ENCODE measurements at places on chromosomes 6 and 20.

DNA sequence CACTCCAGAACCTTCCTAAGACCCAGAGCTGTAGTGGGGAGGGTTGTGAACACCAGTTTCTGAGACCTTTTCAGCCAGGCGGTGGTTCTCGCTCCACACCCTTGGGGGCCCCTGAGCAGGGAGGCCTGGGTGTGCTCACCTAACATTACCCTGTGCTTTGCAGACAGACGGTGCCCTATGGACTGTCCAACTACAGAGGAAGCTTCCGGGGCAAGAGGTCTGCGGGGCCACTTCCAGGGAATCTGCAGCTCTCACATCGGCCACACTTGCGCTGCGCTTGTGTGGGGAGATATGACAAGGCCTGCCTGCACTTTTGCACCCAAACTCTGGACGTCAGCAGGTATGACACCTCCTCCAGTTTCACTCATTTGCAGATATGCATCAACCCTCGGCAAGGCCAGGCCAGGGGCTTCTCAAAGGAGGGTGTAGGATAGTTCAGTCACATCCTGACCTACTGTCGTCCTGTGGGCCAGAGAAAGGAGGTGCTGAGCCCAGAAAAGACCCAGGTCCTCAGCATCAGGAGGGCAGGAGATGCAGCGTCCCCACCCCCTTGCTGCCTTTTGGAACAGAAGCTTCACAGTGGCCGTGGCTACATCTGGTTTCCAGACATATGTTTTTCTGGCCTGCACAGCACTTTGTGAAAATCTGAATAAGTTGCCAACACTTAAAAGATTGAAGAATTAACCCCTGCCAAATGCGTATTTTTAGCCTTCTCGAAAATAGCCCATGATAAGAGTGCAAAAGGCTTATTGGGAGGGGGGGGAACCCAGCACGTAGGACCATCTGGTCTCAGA lies 20.6 kb downstream of the EDN3 start:
- DNase-seq, result no peak

GRCh38 chr6:138092686-138093085 lies 14.5 kb downstream of the PERP start:
- no peak for DNase-seq

GRCh38 chr6:82045965-82046756 lies 201.4 kb downstream of the IBTK start:
- DNase-seq, result no peak

GRCh38 chr6:117590447-117590846 lies 11.9 kb downstream of the GOPC start:
- no peak for DNase-seq

DNA sequence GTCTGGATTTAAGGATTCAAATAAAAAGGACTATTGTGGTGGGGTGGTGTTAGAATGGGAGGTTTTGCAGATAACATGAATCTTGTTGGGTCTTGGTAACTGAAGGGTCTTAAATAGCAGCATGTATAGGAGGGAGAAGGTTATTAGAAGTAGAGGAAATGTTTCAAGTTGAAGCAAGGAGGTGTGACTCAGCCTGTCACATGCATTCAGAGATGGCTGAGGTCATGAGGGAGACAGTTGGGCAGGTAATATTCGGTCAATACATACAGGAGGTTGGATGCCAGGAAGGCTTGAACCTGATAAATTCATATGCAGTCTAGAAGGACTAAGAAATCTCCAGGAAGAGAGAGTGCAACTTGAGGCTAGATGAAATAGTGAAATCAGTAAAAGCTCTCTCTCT lies 6.1 kb downstream of the KLHL31 start:
- no peak for DNase-seq

GRCh38 chr20:53611449-53611894 lies 17.8 kb upstream of the ZNF217 start:
- DNase-seq, result no peak

- DNase-seq, result no peak
Observed at GRCh38 chr6:168238159-168238909, 81.2 kb downstream of the DACT2 start.

- no peak for DNase-seq
Observed at GRCh38 chr6:26295691-26296555, 69.1 kb upstream of the BTN3A2 start.

GRCh38 chr6:54868556-54868955 lies 22.0 kb downstream of the FAM83B start:
- DNase-seq, result no peak

- DNase-seq, result no peak
Observed at GRCh38 chr20:23039136-23039875, 4.2 kb downstream of the SSTR4 start.

GRCh38 chr20:50427719-50428083 lies 82.5 kb upstream of the PTPN1 start:
- DNase-seq, result no peak

- DNase-seq, result no peak
Observed at GRCh38 chr20:4050203-4050980, 35.0 kb upstream of the RNF24 start.

DNA sequence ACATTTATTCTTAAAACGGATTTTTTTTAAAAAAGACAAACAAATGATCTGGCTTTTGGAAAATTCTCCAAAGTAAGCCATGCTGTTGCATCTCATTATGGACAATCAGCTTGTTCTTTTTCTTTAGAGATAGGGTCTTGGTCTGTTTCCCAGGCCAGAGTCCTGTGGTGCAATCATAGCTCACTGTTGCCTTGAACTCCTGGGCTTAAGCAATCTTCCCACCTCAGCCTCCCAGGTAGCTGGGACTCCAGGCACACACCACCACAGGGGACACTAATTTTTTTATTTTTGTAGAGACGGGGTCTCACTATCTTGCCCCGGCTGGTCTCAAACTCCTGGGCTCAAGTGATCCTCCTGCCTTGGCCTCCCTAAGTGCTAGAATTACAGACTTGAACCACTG lies 45.9 kb upstream of the TGM3 start:
- no peak for DNase-seq

DNA sequence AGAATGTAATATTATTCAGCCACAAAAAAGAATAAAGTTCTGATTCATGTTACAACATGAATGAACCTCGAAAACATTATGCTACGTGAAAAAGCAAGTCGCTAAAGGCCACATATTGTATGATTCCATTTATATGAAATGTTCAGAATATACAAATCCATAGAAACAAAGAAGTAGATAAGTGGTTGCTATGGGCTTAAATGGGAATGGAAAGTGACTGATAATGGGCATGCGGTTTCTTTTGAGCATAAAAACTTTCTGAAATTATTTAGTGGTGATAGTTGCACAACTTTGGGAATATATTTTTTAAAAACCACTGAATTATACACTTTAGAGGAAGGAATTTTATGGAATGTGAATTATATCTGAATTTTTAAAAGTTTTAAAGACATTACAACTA lies 33.4 kb upstream of the TCP11 start:
- no peak for DNase-seq

DNA sequence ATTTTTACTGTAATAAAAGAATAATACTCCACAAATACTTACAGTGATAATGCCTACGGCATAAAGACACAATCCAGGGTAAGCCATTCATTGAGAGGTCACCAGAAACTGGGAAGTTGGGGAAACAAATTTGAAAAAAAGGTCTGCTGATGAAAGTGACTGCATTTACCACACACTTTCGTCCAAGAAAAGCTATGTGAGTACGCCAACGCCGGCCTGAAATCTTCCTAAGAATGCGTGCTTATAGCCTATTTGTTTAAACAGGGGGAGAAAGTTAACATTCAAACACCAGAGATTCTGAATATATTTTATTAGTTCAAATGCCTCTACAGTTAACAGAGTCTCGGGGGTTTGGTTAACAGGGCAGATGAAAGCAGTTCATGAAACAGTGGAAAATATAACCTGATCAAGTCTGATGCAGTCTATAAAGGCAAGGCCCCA lies 657 bp upstream of the LTV1 start:
- no peak for DNase-seq

DNA sequence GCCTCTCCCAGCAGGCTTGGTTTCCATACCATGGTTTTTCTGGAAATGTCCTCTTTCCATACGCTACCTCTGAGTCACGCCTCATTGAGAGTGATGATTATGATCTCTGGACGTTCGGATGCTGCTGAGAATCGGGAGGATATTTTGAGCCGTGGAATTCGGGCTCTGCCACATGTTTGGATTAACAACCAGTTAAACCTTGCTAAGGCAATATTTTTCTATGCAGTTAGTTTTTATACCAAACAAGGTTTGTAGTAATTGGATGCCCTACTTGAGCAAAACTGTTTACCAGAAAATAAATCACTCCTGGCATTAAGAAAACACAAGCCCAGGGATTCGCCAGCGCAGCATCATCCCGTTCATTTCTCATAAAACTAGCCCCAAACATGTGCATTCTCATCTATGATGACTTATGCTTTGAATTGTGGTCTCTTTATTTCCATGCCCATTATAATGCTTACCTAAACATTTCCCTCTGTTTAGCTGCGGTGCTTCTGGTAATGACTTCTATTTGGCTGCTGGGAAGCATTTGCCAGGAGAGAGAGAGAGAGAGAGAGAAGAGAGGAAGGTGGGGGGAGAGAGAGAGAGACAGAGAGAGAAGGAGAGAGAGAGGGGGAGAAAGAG lies 198.9 kb downstream of the CLIC5 start:
- no peak for DNase-seq

DNA sequence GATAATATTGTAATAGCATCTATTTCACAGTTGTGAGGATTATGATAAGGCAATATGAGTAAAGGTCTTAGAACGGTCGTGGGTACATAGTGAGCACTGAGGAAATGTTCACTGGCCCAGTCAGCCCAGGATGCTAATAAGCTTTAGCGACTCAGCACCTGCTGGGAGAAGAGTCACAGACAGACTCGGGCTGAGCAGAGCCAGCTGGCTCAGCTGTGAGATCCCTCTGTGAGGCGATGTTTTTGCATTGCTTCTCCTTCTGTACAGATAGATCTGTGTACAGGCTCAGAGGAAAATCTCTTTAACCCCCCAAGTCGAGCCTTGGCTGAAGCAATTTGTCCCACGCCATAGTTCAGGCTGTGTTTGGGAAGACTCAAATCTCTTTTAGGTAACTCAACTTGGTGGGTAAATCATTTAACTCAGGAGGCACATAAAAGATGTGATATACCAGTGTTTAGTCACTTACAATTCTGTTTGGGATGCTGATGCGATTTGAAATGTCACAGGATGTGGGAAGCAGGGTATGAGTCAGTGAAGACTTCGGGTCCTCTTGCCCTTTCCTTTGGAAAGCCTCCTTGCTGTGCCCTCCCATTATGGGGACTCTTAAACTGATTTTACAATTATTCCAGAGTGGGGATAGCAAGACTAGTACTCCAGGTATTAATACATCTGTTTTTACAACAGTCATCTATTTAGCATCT lies 53.1 kb downstream of the PHACTR1 start:
- no peak for DNase-seq

DNA sequence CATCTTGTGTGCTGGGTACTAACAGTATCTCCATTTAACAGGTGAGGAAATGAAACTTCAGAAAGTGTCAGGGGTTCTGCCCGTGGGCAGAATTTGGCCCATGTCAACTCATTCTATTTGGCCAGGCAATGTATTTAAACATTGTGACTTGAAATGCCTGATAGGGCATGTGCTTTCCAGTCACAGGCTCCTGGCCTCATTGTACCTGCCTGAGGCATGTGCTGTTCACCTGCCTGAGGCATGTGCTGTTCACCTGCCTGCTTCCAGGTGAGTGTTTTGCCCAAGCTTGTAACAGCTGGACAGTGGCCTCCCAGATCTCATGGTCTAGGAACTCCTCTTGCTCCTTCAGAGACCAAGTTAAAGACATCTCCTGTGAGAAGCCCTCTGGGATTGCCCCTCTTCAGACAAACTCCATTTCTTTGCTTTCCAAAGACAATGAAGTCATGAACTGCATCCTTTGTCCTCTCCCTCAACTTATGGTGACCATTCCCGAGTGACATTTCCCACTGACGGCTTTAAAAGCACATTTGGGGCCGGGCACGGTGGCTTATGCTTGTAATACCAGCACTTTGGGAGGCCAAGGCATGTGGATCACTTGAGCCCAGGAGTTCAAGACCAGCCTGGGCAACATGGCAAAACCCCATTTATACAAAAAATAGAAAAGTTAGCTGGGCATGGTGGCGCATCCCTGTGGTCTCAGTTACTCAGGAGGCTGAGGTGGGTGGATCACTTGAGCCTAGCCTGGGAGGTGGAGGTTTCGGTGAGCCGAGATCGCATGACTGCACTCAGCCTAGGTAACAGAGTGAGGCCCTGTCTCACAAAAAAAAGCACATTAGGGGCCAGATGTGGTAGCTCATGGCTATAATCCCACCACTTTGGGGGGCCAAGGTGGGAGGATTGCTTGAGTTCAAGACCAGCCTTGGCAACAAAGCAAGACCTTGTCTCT lies 48.7 kb downstream of the BCAS4 start:
- DNase-seq, result no peak

DNA sequence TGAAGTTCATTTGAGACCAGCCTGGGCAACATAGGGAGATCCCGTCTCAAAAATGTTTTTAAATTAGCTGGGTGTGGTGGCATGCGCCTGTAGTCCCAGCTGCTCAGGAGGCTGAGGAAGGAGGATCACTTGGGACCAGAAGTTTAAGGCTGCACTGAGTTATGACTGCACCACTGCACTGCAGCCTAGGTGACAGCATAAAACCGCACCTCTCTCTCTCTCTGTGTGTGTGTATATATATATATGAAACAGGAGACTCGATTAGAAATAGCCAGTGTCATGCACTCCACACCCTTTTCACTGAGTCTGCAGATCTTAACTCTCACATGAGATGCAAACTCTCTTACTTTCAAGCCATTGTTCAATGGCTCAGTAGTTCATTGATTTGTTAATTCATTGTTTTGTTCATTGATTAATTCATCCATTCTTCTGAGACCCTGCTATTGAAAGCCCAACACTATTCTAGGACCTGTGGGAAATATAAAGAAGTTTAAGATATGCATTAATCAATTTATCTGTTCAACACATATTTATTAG lies 52.4 kb upstream of the MRPS10 start:
- DNase-seq, result no peak

GRCh38 chr20:2042400-2042799 lies 48.5 kb upstream of the PDYN start:
- no peak for DNase-seq

Measured in cardiac septum (tissue), 1 donor.